ENCODE measurements at places on chromosomes 12 and 14.

GRCh38 chr14:22887260-22887989 lies 4.4 kb downstream of the REM2 start:
- peak; percentile 88 for DNase-seq

DNA sequence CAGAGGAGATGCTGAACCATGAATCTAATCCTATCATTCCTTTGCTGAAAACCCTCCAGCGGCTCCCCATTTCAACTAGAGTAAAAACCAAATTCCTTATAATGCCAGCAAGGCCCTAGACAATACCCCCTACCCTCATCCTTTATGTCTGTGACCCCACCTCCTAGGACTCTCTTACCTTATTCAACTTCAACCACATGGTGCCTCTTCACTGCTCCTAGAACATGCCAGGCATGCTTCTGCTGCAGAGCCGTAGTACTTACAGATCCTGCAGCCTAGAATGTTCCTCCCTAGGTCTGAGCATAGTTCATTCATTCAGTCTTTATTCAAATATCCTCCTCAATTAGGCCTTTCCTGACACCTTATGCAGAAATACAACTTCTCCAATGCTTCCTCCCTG lies 54.9 kb downstream of the DCAF5 start:
- no peak for DNase-seq

DNA sequence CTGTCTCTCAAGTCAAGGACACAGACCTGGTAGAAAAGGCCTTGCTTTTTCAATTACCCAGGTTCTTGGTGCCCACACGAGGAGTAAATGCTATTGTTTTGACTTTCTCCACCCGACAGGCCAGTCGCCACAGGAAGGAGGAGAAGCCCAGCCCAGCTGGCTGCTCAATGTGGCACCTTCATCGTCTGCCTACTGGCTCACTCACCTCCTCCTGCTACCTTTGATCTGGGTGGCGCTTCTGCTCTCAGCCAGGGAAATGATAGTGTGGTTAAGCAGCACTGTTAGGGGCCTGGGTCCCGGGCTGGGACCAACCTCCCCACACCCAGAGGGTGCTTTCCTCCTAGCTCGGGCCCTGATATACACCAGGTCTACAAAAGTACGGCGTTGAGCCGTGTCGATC lies 75.0 kb upstream of the FZD10 start:
- DNase-seq: no peak

DNA sequence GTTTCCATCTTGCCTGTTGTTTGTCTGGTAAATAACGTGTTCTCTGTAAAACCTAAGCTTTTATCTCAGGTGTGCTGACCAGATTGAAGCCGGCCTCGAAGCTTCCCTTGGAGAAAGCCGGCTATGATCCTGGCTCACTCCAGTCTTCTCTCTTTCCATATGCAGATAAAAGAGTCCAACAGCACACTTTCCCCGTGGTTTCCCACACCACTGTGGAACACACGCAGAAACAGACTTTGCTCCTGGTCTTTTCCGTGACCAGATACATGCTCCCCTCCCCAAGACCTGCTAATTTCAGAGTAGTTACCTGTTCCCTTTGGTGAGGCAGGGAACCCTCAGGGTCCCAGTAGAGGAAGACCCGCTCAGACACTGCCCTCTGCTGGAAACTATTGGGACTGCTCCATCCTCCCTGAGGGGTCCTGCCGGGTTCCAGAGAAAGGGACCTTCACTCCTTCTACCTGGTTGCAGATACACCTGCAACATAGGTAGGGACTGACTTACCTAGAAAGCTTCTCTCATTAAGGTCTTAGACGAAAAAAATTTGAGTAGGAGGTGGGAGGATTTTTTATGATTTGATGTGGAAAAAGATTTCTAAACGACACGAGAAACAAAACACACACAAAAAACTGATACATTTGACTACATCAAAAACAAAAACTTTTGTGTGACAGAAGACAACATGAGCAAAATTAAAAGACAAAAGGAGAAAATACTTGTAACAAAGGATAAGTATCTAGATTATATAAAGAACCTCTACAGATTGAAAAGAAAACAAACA lies 415.4 kb upstream of the CCDC196 start:
- DNase-seq: peak; percentile 0

DNA sequence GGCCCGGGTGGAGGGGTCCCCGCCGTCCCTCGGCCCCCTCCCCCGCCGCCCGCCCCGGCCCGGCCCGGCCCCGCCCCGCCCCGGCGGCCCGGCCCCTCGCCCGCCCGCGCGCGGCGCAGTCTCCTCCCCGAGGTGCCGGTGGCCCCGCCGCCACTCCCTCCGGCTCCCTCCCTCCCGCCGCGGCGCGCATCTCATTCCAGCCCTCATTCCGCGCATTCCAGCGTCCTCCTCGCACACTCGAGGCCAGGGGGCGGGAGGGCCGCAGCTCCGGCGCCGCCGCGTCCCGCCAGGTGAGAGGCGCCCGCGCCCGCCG lies at the start of gene TEAD4:
Gene TEAD4 (plus strand): TSS at position 206 of the 313 bp plus-strand sequence.
- peak; percentile 39 for DNase-seq
